ENCODE measurements at places on chromosomes 6 and 20.

DNA sequence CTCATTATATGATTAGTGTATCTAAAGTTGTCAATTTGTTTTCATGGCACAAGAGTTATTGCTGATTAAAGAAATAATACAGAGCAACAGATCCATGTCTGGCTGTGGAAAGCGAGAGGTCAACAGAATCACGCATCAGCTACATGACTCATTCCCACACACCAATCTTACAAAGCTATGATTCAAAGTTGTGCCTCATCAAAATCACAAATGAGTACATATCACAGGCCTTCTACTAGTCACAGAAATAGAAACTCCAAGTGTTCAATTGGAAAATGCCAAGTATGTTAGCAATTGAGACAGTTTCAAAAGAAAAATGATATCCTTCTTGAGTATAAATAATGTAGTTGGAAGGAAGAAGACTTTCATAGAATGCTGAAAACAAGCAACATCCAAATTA lies 57.8 kb upstream of the NKAIN2 start:
- no peak for DNase-seq

DNA sequence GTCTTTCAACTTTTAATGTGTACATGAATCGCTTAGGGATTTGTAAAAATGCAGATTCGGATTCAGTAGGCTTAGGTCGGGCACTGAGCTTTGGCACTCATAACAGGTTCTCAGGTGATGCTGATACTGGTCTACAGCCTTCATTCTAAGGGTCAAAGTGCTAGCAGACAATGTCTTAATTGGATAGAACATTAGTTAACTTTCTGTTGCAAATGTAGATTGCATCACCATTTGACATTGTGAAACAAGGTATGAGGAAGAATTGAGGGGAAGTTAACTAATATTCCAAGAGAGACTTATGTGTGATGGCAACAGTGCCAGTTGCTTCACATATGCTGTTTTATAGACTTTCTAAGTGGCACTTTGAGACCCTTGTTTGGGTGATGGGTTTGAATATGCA lies 86.9 kb downstream of the MLIP start:
- DNase-seq, result no peak

- peak; percentile 11 for DNase-seq
These were observed 3.5 kb upstream of the NT5DC1 start for GRCh38 chr6:116096979-116097816.

GRCh38 chr6:138592749-138593123 lies 93.4 kb upstream of the NHSL1 start:
- DNase-seq, result no peak

DNA sequence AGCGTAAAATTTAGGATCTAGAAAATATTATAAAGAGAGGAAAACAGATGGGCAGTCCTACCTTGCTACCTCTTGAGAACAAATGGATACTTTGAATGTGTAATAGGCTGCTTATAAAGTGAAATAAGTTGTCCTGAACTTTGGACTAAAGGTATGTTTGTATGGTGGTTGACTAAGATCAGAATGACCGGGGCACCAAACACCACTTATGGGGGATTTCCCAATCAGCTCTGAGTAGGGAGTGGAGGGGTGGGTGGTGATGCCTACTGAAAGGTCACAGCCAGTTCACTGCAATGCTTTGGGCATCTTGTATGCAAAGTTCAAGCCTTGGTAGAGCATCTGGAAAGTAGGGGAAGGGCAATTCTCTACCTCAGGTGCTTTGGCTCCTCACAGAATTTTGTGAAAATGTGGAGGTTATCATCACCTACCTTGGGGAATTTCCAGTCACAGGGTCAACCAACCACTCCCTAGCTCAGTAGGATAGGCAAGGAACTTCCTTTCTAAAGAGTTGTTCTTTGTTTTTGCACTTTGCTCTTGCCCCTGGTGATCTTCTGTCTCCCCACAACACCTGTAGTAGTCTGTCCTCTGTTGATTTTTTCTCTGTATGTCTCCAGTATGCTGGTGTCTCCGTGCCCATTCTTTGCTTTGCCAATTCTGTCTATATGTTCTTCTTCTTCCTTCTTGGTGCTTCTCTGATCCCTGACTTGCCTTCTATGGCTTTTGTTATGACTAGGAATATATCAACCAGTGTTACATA lies at the start of gene TRIM31:
TSS of gene TRIM31 (minus strand) at position 88 of the 757 bp plus-strand sequence. CDS start 285 bp downstream, outside the sequence.
- DNase-seq, result no peak

DNA sequence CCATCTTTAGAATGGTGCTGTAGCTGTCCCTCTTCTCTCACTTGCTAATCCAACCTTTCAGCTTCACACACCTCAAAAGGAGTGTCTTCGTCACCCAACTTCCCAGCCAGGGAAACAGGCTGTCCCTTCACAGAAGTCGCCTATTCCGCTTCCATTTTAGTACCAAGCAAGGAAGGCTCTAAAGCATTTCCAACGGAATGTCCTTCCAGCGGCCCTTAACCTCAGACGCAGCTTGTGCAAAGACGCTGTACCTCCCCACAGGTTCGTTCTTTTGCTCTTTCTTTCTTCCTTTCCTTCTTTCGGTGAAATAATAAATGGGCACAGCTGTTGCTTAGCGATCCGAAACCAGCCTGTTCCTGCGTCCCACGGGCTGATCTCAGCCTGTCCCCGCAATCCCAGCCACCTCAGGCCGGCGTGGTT lies 1.5 kb downstream of the PTPRT start:
- no peak for DNase-seq

- no peak for DNase-seq
These were observed 95.3 kb downstream of the RNGTT start for GRCh38 chr6:88867841-88868731.

GRCh38 chr6:161235776-161236633 lies 37.9 kb downstream of the AGPAT4 start:
- DNase-seq, result no peak

DNA sequence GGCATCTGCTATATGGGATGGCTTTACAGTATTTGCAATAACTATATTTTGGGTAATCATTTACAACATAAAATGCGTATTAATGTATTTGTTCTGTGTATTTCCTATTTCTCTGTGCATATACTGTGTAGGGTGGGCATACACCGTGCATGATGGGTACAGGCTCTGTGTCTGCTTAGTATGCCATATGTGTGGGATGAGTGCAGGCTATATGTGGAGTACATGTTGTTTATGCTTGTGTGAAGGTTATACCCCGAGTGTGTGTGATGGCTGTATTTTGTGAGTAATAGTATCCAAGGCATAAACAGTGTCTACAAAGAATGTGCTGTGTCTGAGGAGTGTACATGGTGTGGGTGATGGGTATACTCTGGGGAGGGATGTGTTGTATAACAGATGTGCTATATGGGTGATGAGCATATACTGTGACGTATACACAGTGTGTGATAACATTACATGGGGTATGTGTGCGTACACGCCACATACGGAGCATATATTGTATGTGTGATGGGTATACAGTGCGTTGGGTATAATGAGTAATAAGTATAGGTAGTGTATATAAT lies 52.7 kb downstream of the CPXM1 start:
- no peak for DNase-seq

DNA sequence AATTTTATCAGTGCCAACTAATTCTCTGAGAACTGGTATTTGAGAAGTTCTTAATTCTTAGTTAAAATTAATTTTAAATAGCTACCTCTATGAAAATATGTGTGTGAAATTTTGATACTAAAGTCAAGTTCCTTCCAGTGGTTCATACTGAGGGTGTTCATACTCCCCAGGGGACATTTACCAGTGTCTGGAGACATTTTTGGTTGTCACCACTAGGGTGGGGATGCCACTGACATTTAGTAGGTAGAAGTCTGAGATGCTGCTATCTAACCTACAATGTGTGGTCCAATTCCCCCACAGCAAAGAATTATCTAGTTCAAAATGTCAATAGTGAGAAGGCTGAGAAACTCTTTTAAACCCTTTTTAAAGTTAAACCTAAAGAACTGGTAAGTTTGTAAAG lies 463.8 kb downstream of the ADGRB3 start:
- no peak for DNase-seq

DNA sequence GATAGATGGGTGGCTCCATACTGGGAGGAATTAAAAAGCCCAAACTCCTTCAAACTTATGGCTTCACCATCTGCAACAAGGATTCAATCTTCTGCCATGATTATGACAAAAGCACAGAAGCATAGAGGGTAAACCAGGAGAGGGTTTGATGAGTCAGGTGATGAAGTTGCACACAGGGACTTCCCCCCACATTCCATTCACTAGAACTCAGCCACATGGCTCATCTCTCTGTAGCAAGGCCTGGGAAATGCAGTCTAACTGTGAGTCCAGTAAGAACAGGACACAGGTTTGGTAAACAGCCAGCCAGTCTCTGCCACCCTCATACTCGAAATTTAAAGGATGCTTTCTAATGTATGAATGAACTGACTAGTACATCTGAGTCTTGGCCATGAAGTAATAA lies 142.9 kb downstream of the HIVEP2 start:
- peak; percentile 70 for DNase-seq

- DNase-seq, result peak; percentile 11
These were observed 139.8 kb downstream of the KHDC1L start for GRCh38 chr6:73085443-73085871.

Data from hepatic stellate cell (primary cell).